Regular cardiac myocyte (primary cell): ENCODE measurements at places on chromosomes 2 and 18. TPM values are rescaled to one million over a fixed set of nuclear protein-coding genes. Genes with fewer than 3 reads are reported as not detected.

The OR6B2 gene
- total RNA-seq: not detected in 2 replicates

The CNDP1 gene
- total RNA-seq: not detected in 2 replicates

The METAP1D gene
- total RNA-seq: 5.4 and 6.2 TPM in 2 replicates

The IL1B gene
- 150 and 229 TPM in 2 replicates for total RNA-seq

The ESCO1 gene
- total RNA-seq: 9.8 and 18.0 TPM in 2 replicates

The SLC9A4 gene
- total RNA-seq: not detected in 2 replicates

The PRKAG3 gene
- under 0.01 TPM in 1 of 2 replicates, not detected in the other for total RNA-seq

The RPIA gene
- total RNA-seq: 6.5 and 7.5 TPM in 2 replicates
